MM.1S (cell line): ENCODE measurements at places on chromosomes 11 and 22.

DNA sequence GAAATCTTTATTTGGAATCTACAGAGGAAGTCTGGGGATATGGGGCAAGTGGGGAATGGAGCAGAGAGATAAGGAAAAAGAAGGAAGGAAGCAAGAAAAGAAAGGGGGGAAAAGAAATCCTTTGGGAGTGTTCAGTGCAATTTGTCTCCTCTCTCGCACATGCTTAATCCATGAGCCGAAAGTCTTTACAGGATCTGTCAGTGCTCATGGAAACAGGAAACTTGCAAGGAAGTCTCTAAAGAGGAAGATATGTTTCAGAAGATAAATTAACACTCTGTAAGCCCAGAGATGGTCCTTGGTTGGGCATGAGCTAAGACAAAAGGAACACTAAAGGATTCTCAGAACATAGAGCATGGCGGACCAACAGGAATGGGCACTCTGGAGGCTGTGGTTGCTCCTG is 47.9 kb upstream of the FLI1 start:
- H3K27ac ChIP-seq, result no peak overlapping the region
- no peaks in the 10 kb centered on the region for H3K27me3 ChIP-seq
- no peak overlapping the region for H3K4me3 ChIP-seq
- H3K36me3 ChIP-seq, result no peaks in the 10 kb centered on the region
- no peak for DNase-seq

GRCh38 chr22:39184586-39185577 is 32.4 kb upstream of the CBX7 start:
- no peak overlapping the region for H3K27ac ChIP-seq
- no peaks in the 10 kb centered on the region for H3K27me3 ChIP-seq
- H3K4me1 ChIP-seq, result no peaks in the 10 kb centered on the region
- no peak overlapping the region for H3K4me3 ChIP-seq

GRCh38 chr22:27212102-27212501 is 554.7 kb downstream of the MIAT start:
- no peak for DNase-seq
- H3K27me3 ChIP-seq, result peaks cover 69% of the 10 kb centered on the region
- no peak overlapping the region for H3K4me3 ChIP-seq
- H3K4me1 ChIP-seq, result no peaks in the 10 kb centered on the region

DNA sequence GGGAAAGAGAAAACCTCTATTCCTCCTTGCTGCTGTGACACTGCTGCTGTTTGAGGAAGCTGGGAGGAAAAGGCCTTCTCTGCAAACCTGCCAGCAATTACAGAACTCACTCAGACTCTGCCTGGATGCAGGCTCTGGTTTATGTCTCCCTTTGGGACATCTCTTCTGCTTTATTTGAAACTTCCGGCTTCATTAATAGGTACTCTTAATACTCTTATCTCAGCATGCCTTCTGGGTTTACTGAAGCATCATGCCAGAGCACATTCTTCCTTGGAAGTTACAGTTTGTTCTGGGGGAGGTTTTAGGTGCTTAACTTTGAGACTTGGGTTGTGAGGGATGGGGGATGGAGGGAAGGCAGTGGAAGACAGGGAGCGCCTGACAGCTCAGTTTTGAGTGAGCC is 79.9 kb downstream of the NAV2 start:
- no peak overlapping the region for H3K27ac ChIP-seq
- H3K27me3 ChIP-seq, result no peaks in the 10 kb centered on the region
- no peaks in the 10 kb centered on the region for H3K4me1 ChIP-seq
- H3K36me3 ChIP-seq, result no peaks in the 10 kb centered on the region

DNA sequence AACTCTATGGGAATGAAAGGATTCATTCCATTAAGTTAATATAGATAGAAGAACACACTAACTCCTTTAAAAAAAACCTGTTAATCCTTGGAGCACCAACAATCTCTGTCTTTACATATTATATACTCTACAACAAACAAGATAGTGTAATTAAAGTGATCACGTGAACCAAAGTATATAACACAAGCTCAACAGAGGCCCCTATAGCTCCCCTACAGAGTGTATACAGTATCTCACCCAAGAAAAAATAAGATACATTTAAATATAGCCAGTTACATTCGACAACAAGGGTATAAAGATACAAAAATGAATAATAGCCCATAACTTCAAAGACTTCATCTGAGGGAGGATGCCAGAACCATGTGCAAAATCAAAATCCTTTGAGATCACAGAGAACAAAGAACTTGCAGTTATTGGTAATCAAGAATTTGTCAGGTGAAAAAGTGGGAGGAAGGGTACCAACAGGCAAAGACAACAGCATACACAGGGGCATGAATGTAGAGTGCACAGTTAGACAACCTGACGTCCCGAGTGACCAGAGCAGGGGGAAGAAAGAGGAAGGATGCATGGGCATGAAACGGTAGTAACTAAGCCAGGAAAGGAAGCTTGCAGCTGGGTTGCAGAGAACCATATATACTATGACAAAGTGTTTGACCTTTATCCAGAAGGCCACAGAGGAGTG is 4.7 kb downstream of the FCHSD2 start:
- H3K4me3 ChIP-seq, result no peak overlapping the region
- no peak overlapping the region for H3K27ac ChIP-seq
- H3K27me3 ChIP-seq, result no peaks in the 10 kb centered on the region
- peaks cover 22% of the 10 kb centered on the region for H3K4me1 ChIP-seq

- no peaks in the 10 kb centered on the region for H3K36me3 ChIP-seq
- H3K4me1 ChIP-seq, result no peaks in the 10 kb centered on the region
- DNase-seq, result peak; percentile 10
- H3K27me3 ChIP-seq, result peaks cover 90% of the 10 kb centered on the region
- H3K4me3 ChIP-seq, result peak overlapping the region; percentile 48; the same call in 1 of the 2 replicates
- no peak overlapping the region for H3K27ac ChIP-seq
These were observed 34.6 kb downstream of the IFT27 start for GRCh38 chr22:36741204-36741793.
